ENCODE measurements at places on chromosomes 4 and X. TPM values are rescaled to one million over a fixed set of nuclear protein-coding genes. Genes with fewer than 3 reads are reported as not detected.

DNA sequence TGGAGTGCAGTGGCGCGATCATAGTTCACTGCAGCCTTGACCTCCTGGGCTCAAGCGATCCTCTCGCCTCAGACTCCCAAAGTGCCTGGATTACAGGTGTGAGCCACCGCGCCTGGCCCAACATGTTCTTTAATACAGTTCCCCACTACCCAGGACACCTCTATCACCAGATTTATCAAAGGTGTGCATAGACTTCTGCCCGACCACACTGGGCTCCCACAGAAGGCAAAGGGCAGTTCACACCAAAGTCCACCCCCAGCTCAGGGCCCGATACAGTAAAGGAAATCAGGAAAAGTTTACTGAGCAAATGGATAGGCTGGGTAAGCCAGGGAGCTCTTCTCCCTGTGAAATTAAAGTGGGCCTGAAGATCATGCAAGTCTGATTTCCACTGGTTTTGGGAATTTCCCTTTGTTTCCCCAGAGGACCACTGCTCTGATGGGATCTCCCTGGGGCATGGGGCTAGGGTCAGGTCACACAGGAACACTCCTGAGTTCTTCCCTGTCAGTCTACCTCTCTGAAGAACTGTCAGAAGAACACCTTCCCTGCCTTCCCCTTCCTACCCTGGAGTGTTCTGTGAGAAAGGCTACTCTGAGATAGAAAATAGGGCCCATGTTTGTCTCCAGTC lies 17.7 kb upstream of the PIM2 start:
- DNase-seq = no peak

LONRF3 gene
- 1.3 TPM for total RNA-seq

DNA sequence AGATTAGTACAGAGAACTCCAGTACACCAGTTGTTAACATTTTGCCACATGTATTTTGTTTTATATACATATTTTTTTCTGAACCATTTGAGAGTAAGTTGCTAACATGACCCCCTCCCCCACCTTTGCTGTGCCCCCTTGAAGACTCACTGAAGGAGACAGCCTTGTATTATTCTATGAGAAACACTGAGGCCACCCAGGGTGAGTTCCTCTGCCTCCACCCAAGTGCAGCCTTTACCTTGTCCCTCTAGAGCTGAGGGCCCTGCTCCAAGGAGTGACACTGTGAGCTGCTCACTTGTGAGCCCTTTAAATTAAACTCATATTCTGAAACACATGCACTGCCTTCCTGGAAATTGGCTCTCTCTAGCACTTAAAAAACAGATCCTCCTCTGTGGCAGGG lies 21.1 kb downstream of the KIT start:
- DNase-seq = no peak

RELL1 gene
- total RNA-seq = 63.0 TPM
